ENCODE measurements at places on chromosomes 16 and 17. TPM values are rescaled to one million over a fixed set of nuclear protein-coding genes. Genes with fewer than 3 reads are reported as not detected.

The CCL17 gene
- total RNA-seq: not detected

The SLC52A1 gene
- total RNA-seq: not detected

The AGRP gene
- total RNA-seq: not detected

The TSPAN10 gene
- 4.0 TPM for total RNA-seq

The EXOC3L1 gene
- total RNA-seq: not detected

The CRISPLD2 gene
- 11.0 TPM for total RNA-seq

The GPR179 gene
- 0.27 TPM for total RNA-seq

The SYT17 gene
- 6.6 TPM for total RNA-seq

The CCL16 gene
- not detected for total RNA-seq

The C17orf67 gene
- 1.1 TPM for total RNA-seq

The HOXB4 gene
- total RNA-seq: 6.0 TPM

The IL34 gene
- total RNA-seq: not detected

The FOXJ1 gene
- total RNA-seq: 18.6 TPM

The STAT3 gene
- 42.2 TPM for total RNA-seq

- no peak for DNase-seq
Measured at GRCh38 chr16:88784856-88785105, 239 bp downstream of the PIEZO1 start.

- DNase-seq: peak; percentile 45
Measured at GRCh38 chr16:19071811-19072777, 4.7 kb downstream of the COQ7 start.

GRCh38 chr17:38442548-38442947, 14.3 kb downstream of the ARHGAP23 start:
- no peak for DNase-seq

GRCh38 chr17:2462481-2462880, 49.2 kb downstream of the METTL16 start:
- DNase-seq: no peak

DNA sequence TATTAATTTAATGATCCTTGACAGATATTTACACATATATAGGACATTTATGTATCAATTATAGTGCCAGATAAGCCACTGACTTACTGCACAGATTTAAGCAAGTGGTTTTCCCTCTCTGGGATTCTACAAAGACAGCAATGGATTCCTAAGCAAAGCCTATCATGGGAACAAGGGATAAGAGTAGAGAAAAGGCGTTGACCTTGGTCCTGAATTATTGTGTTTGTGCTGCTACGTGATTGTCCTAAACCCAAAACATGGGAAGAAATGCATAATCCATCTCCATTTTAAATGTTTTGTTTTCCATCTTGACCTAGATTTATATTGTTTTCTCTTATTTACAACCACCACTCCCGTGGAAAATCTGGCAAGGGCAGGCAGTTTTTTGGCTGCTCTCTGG, 14.0 kb downstream of the SLFN11 start:
- DNase-seq: no peak

GRCh38 chr16:24507959-24508480, 31.3 kb upstream of the RBBP6 start:
- no peak for DNase-seq

GRCh38 chr17:4886830-4887229, 12.5 kb upstream of the C17orf107 start:
- no peak for DNase-seq

DNA sequence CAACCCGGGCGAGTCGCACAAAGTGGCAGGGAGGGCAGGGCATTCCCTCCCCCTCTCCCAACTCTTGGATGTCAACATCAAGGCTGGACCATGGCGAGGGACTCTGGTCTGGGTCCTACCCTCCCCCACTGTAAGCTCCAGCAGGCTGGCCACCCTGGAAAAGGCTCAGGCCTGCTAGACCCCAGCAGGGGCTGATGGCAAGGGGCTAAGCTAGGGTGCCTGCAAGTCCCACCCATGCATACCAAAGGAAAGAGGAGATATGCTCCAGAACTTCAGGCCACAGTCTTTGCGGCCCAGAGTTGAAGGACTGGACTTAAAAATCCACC, 19.9 kb downstream of the ST3GAL2 start:
- no peak for DNase-seq

- peak; percentile 58 for DNase-seq
Measured at GRCh38 chr17:7023576-7024401, 939 bp downstream of the BCL6B start.

DNA sequence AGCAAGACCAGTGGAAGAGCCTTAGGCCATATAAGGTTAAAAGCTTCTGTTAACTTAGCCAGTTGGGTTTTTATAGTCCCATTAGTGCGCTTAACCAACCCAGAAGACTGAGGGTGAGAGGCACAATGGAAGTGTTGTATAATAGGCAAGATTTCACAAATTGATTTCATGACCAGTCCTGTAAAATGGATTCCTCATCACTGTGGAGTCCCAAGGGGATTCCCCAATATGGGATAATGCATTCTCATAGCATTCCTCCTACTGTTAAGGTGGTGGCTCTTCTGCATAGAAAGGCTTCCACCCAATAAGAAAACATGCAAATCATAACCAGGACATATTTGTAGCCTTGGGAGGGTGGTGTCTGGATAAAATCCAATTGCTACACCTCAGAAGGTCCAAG, 22.1 kb upstream of the B4GALNT2 start:
- DNase-seq: no peak

GRCh38 chr16:46889245-46889941, 5.2 kb downstream of the GPT2 start:
- DNase-seq: no peak

DNA sequence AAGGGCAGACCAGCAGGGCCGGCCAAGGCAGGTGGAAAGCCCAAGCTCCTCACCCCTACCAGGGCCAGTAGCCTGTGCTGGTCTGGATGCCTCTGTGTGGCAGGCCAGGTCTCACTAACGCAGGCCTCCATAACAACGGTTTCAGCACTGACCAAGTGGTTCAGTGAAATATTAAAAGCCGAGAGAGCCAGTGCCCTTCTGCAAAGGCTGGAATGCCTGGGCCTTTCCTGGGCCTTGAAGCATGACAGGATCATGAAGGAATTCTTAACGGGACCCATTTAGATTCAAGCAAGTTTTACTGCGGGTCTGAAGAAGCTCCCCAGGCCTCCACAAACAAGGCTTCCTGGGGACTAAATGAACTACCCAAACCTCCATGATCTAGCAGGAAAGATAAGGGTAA, 16.3 kb downstream of the ADAD2 start:
- no peak for DNase-seq

- DNase-seq: no peak
Measured at GRCh38 chr17:73547790-73548189, 96.5 kb downstream of the SDK2 start.

DNA sequence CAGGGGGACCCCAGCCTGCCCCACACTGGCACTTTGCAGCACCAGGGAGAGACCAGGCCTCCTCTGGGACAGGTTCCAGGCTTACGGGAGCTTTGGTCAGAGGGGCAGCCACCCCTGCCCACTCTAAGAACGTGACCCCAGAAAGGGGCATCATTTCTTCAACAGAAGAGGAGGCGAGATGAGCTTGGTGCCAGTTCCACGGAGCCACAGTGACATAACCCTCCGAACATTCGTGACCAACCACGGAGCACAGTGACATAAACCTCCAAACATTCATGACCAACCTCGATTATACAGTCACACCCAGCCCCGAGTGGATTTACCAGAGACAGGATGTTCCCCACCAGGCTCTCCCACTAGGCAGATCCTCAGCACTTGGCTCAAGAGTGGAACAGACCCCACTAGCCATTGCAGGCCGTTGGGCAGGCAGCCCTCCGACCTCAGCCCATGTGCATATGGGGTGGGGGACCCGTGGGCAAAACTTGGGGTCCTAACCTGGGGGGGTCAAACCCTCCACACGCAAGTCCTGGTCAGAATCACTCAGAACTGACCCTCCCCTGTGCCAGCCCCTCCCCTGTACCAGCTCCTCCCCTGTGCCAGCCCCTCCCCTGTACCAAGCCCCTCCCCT, 112.9 kb downstream of the METRNL start:
- no peak for DNase-seq

DNA sequence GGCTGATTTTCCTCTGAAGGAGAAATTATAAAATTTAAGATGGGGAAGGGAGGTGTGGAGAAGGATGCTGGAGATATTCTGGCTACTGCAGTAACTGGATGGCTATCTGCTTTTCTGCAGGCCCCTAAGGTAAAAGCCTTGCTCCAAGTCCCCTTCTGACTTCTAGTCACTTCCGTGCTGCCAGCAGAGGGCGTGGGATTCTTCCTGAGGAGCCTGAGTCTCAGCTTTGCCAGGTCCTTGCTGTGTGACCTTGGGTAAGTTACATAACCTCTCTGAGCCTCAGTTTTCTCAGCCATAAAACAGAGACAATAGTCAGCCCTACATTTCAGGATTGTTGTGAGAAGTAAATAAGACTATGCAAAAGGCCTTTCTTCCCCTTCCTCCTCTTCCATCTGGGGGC, 24.3 kb upstream of the TMEM220 start:
- no peak for DNase-seq

- DNase-seq: no peak
Measured at GRCh38 chr17:82561429-82562035, 42.0 kb downstream of the FOXK2 start.

- DNase-seq: no peak
Measured at GRCh38 chr16:87259431-87259830, 57.8 kb downstream of the C16orf95 start.

GRCh38 chr17:49964303-49964768, 4.7 kb upstream of the DLX4 start:
- no peak for DNase-seq

DNA sequence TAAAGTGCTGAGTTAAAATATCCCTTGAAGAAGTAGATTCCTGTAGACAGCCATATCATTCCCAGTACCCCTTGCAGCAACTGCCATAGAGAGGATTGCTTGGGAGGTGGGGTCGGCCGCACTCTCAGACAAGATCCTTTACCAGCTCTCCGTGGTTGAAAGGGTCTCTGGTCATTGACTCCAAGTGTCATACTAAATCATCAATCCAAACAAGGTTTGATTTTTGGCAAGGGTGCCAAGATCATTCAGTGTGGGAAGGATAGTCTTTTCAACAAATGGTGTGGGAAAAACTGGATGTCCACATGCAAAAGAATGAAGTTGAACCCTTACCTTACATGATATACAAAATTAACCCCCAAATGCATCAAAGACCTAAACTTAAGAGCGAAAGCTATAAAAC, 21.8 kb downstream of the TBX2 start:
- DNase-seq: no peak

- no peak for DNase-seq
Measured at GRCh38 chr17:81569986-81570514, 17.9 kb upstream of the FAAP100 start.

- no peak for DNase-seq
Measured at GRCh38 chr16:2032285-2033056, 5.8 kb downstream of the NHERF2 start.

GRCh38 chr16:84159800-84160199, 14.7 kb downstream of the DNAAF1 start:
- DNase-seq: no peak

DNA sequence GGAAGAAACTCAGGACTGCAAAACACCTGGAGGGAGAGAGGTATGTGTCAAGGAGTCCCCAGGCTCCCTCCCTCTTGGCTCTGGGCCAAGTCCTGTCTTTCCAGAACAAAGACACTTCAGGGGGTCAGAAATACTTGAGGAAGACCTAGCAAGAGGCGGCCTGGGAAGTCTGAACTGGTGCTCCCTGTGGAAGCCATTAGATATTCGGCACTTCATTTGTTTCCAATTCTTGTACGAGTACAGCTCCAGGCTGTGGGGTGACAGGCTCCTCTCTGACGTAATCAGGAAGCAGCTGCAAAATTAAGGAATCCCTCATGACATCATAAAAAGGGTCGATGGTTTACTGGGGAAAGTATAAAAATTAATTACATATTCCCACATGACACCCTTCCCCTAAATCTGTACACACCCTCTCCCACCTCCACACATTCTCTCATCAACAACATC, 108.7 kb downstream of the SMG6 start:
- DNase-seq: no peak

DNA sequence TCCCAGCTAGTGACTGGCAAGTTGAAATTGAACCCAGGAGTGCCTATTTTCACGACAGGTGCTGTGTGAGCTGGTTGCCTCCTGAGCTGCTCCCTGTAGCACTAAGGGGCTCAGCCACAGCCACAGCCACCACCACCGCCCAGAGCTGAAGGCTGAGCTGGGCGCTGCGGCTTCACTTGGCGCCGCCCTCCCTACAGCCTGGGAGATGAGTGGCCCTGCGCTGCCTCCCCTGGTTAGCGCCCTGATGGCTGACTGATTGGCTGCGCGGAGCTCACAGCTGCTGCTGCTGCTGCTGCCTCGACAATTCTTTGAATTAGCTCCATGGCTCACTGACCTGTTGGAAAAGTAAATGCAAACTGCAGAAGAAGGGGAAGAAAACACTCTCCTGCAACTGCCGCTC, 91.8 kb upstream of the TMEM132E start:
- no peak for DNase-seq

GRCh38 chr16:73190688-73191659, 143.0 kb upstream of the ZFHX3 start:
- no peak for DNase-seq

DNA sequence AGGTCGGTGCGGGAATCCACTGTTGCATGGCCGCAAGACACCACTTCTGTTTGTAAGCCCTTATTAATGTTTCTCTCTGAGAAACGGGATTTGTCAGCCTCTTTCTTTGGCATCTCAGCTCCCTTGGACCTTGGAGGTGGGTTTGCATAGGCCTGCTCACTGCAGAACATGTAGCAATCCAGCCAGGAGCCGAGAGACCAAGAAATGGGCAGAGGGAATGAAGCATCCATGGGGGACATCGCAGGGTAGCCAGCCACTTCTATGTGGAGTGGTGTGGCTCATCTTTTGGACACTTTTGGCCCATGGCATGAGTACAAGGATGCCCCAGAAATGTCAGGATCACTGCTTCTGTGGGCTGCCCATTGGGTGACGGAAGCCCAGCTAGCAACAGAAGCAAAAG, 79.4 kb downstream of the GSG1L start:
- no peak for DNase-seq

- DNase-seq: no peak
Measured at GRCh38 chr17:57337390-57337789, 81.1 kb downstream of the MSI2 start.

DNA sequence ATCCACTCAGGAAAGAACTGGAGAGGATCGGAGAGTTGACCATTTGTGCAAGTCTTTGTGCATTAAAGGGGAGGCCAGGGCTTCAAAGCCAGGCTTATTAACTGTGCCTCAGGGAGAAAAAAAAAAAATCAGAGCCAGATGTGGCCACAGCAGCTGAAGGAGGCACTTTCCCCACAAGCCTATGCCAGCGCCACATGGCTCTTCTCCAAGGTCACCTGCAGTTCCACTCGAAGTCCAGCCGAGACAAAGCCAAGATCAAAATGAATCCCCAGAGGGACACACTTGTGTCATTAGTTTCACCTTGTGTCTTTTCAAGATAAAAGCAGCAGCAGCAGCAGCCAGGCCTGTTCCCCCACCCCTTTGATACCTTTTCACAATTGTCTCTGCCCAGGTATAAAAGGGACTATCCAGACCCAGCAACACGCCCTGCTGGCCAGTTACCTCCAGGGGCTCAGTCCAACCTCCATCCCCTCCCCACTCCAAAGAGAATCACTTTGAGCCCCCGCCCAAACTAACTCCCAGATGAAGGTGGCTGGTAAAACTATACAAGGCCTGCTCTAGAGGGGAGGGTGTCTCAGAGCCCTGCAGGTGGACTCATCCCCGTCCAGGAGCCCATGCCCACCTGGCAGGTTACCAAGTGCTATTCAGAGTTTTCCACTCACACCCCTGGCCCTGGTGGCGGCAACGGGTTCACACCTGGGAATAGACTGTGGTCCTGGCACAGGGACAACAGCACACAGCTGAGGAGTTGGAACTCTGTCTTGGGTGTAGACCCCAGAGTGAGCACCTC, 29.2 kb downstream of the AXIN2 start:
- no peak for DNase-seq
